ENCODE measurements at places on chromosomes 5 and 9. TPM values are rescaled to one million over a fixed set of nuclear protein-coding genes. Genes with fewer than 3 reads are reported as not detected.

URM1 gene
- 58.5 TPM for total RNA-seq

GPR151 gene
- not detected for total RNA-seq

ASPN gene
- total RNA-seq, result not detected

MVB12B gene
- 4.1 TPM for total RNA-seq

GRCh38 chr9:130220352-130220751 lies 45.2 kb upstream of the HMCN2 start:
- no peak for DNase-seq

GRCh38 chr9:134496413-134497282 lies 145.0 kb upstream of the COL5A1 start:
- DNase-seq, result peak; percentile 85

GRCh38 chr5:144458216-144458615 lies 287.5 kb downstream of the KCTD16 start:
- DNase-seq, result no peak

- DNase-seq, result no peak
These were observed 7.2 kb downstream of the ALDH7A1 start for GRCh38 chr5:126587551-126588390.

DNA sequence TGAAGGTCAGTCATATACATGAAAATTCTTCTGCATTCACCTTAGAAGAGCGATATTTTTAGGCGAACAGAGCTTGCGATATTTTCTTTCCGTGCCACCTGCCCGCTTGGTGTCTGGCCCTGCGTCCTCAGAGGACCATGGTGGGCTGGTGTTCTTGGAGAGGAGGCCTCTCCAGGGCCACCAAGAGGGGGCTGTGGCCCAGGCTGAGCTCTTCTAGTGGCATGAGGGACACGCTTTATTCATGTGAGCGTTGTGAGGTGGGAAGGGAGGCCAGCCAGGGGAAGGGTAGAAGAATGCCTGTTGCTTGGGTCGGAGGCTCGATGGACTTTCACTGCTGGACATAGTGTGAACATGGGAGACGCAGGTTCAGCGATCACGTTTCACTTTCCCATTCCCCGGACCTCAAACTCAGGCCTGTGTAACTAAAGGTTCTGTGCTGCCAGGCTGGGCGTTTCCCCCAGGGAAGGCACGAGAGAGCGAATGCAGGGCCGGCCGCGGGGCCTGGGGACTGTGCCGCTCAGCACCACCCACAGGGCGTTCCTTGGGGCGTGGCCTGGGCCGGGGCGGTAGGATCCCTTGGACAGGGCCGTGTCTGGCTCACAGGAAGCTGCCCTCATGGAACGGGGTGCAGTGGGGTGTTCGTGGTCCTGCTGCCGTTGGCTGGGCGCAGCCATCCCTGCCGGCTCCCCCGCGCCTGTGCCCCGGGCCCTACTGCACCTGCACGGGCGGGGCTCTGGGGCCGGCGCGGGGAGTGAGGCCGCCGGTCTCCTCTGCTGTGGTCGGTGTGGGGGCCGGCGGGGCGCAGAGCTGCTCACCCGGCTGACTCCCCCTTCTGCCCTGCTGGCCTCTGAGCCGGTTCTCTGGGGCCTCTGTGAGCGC lies 40.7 kb upstream of the CLPTM1L start:
- peak; percentile 79 for DNase-seq

GRCh38 chr9:459491-460444 lies 245.1 kb downstream of the DOCK8 start:
- no peak for DNase-seq

NUTM2F gene
- total RNA-seq, result not detected

DNA sequence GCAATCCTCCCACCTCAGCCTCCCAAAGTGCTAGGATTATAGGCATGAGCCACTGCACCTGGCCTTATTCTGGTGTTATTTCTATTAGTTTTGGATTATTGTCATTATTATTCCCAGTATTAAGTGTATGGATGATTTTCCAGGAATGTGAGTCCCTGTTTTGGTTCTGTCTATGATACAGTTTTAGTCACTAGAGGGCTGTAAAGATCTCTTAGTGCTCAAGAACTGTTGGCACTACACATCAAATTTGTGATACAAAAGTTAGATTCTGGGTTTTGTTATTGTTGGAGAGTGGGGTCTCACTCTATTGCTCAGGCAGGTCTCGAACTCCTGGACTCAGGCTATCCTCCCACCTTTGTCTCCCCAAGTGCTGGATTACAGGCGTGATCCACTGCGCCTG lies 12.1 kb downstream of the CCL28 start:
- DNase-seq, result no peak

Measured in Daoy (cell line).